ENCODE measurements at places on chromosomes 4 and X. TPM values are rescaled to one million over a fixed set of nuclear protein-coding genes. Genes with fewer than 3 reads are reported as not detected.

GRCh38 chr4:176189891-176190795, 5.2 kb downstream of the SPATA4 start:
- H3K4me3 ChIP-seq, result no peak overlapping the region
- no peak for DNase-seq
- H3K27ac ChIP-seq, result no peak overlapping the region
- H3K27me3 ChIP-seq, result no peaks in the 10 kb centered on the region
- no peaks in the 10 kb centered on the region for H3K4me1 ChIP-seq

- no peaks in the 10 kb centered on the region for H3K27me3 ChIP-seq
- H3K36me3 ChIP-seq, result no peaks in the 10 kb centered on the region
- H3K27ac ChIP-seq, result no peak overlapping the region
- H3K4me3 ChIP-seq, result no peak overlapping the region
- H3K4me1 ChIP-seq, result no peaks in the 10 kb centered on the region
- DNase-seq, result no peak
Observed at GRCh38 chrX:115913575-115913974, 257.0 kb upstream of the AGTR2 start.

GRCh38 chr4:2057382-2058065, 1.6 kb upstream of the NAT8L start:
- H3K36me3 ChIP-seq, result no peaks in the 10 kb centered on the region
- no peak for DNase-seq
- H3K27me3 ChIP-seq, result peaks cover 5% of the 10 kb centered on the region
- no peak overlapping the region for H3K4me3 ChIP-seq
- H3K4me1 ChIP-seq, result no peaks in the 10 kb centered on the region
- no peak overlapping the region for H3K27ac ChIP-seq

DNA sequence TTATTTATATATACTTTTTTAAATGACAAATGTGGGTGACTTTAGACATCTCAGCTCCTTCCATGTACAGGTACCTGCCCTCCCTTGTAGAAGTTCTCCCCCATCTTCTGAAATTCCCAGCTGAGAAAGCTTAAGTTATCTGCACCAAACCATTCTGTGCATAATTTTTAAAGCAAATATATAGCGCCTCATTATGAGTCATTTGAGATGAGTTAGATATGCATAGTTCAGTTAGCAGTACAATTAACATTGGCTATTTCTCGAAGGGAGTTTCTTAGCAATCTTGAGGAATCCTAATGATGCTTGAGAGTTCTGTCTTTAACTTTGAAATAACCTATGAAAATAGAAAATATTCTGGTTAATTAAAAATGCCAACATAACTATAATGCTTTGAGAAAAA, 19.4 kb upstream of the UFSP2 start:
- DNase-seq, result no peak
- H3K27me3 ChIP-seq, result no peaks in the 10 kb centered on the region
- H3K27ac ChIP-seq, result no peak overlapping the region
- no peaks in the 10 kb centered on the region for H3K4me1 ChIP-seq

- no peak for DNase-seq
- no peak overlapping the region for H3K4me3 ChIP-seq
- no peaks in the 10 kb centered on the region for H3K27me3 ChIP-seq
- H3K27ac ChIP-seq, result no peak overlapping the region
Observed at GRCh38 chrX:78944351-78944750, 840 bp upstream of the P2RY10 start.

GRCh38 chr4:14338585-14339265, 663.6 kb upstream of the CPEB2 start:
- H3K36me3 ChIP-seq, result no peaks in the 10 kb centered on the region
- no peak for DNase-seq
- H3K4me3 ChIP-seq, result no peak overlapping the region

RAB40AL gene
- 2.9 TPM for total RNA-seq

TMEM255A gene
- total RNA-seq, result 1.2 TPM

TECRL gene
- total RNA-seq, result not detected

ODAM gene
- total RNA-seq, result 0.35 TPM
